SK-N-SH (cell line): ENCODE measurements at places on chromosomes 2 and 18. TPM values are rescaled to one million over a fixed set of nuclear protein-coding genes. Genes with fewer than 3 reads are reported as not detected.

DNA sequence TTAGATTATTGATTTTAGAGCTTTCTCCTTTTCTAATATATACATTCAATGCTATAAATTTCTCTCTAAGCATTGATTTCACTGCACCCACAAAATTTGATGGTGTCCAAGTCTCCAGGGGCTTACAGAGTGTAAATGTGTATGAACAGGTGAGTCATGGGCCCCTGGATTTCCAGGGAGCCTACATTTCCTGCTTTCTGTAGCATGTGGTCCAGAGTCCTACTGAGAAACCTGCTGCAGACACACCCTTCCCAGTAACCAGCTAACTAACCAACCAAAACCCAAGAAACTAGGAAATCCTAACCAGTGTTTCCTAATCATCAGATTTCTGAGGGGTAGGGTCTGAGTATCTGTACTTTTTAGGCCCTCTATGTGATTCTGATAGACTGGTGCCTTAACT is 39.5 kb upstream of the TANC1 start:
- no peaks in the 10 kb centered on the region for H3K36me3 ChIP-seq
- H3K4me1 ChIP-seq, result no peaks in the 10 kb centered on the region
- no peaks in the 10 kb centered on the region for H3K27me3 ChIP-seq
- H3K27ac ChIP-seq, result no peak overlapping the region

DNA sequence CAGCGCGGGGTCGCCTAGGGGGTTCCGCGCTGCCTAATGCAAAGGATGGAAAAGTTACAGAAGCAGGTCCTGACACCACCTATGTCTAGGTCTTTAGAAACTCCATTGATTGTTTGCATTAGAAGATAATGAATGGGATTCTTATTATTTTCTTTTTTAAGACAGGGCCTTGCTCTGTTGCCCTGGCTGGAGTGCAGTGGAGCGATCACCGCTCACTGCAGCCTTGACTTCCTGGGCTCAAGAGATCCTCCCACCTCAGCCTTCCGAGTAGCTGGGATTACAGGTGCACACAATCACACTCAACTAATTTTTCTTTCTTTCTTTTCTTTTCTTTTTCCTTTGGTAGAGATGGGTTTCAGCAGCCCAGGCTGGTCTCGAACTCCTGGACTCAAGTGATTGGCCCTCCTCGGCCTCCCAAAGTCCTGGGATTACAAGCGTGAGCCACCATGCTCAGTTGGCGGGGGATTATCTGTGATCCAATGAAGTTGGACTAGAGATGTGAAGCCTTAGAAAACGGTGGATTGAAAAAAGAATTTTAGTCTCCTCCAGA is 761 bp upstream of the IDH1 start:
- peak overlapping the region; percentile 74 for H3K27ac ChIP-seq
- H3K4me1 ChIP-seq, result no peaks in the 10 kb centered on the region; the same call in 1 of the 2 replicates
- H3K27me3 ChIP-seq, result no peaks in the 10 kb centered on the region
- H3K4me3 ChIP-seq, result peak overlapping the region; percentile 52
- DNase-seq, result no peak

The CRIM1 gene
- polyA plus RNA-seq, result 228 and 244 TPM in 2 replicates

The ZAP70 gene
- 0.05 and 0.08 TPM in 2 replicates for polyA plus RNA-seq

The PMS1 gene
- 7.7 and 9.6 TPM in 2 replicates for polyA plus RNA-seq

DNA sequence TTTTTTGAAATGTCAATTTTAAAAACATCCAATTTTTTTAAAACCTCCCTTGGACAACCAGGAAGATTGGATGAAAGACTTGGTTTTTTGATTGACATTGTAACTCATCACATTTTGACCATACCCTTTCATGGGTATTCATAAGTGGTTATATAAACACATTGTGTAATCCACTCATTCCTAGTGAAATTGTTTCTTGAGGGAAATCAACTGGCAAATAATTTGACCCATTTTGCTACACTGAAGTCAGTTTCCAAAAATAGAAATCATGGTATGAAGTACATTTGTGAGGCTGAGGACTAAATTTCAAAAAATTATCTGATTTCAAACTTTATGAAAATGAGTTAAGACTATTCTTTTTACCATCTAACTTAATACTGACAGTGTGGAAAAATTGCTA is 31.5 kb downstream of the FBXO48 start:
- no peaks in the 10 kb centered on the region for H3K27me3 ChIP-seq
- H3K36me3 ChIP-seq, result no peaks in the 10 kb centered on the region
- H3K27ac ChIP-seq, result no peak overlapping the region
- no peak for DNase-seq
- no peak overlapping the region for H3K4me3 ChIP-seq

The SLC4A5 gene
- polyA plus RNA-seq, result 0.25 and 1.1 TPM in 2 replicates

- no peak for DNase-seq
- H3K27me3 ChIP-seq, result no peaks in the 10 kb centered on the region
- no peaks in the 10 kb centered on the region for H3K4me1 ChIP-seq
- H3K36me3 ChIP-seq, result peaks cover 85% of the 10 kb centered on the region
Observed at GRCh38 chr2:61377046-61377445, 93.8 kb downstream of the USP34 start.

DNA sequence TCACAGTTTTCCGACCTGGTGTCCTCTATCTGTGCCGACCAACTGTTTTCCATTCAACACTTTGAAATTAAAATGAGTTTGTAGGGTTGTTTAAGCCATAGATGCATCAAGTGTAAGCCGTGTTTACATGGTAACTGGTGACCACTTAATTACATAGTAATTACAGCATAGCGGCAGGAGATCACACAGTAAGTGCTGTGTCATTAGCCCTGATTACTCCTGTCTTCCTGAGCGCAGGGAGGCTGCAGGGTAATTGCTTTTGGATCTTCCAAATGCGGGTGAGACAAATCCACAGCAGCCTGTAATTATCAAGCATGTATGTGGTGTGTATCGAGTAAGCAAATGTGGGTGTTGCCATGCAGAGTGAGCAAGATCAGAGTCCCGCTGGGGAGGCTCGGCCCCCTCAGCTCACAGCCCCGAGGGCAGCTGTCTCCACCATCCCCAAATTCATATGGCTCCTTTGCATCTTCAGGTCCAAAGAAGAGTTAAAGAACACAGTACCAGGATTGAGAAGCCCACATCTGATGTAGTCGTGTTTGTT is 71.5 kb upstream of the HDAC4 start:
- no peaks in the 10 kb centered on the region for H3K36me3 ChIP-seq
- H3K27me3 ChIP-seq, result no peaks in the 10 kb centered on the region
- H3K27ac ChIP-seq, result no peak overlapping the region
- no peak overlapping the region for H3K4me3 ChIP-seq
- no peak for DNase-seq

The PTH2R gene
- polyA plus RNA-seq, result 4.0 and 5.3 TPM in 2 replicates

The CCDC148 gene
- polyA plus RNA-seq, result 0.18 TPM in 1 of 2 replicates, not detected in the other

- H3K27me3 ChIP-seq, result no peaks in the 10 kb centered on the region
- DNase-seq, result no peak
- no peak overlapping the region for H3K4me3 ChIP-seq
- H3K27ac ChIP-seq, result no peak overlapping the region
Observed at GRCh38 chr2:17106418-17106817, 411.8 kb downstream of the RAD51AP2 start.

GRCh38 chr2:9681427-9681817 is 50.6 kb upstream of the YWHAQ start:
- no peaks in the 10 kb centered on the region for H3K27me3 ChIP-seq
- no peaks in the 10 kb centered on the region for H3K36me3 ChIP-seq
- DNase-seq, result no peak
- H3K4me1 ChIP-seq, result peaks cover 3% of the 10 kb centered on the region
- no peak overlapping the region for H3K4me3 ChIP-seq

DNA sequence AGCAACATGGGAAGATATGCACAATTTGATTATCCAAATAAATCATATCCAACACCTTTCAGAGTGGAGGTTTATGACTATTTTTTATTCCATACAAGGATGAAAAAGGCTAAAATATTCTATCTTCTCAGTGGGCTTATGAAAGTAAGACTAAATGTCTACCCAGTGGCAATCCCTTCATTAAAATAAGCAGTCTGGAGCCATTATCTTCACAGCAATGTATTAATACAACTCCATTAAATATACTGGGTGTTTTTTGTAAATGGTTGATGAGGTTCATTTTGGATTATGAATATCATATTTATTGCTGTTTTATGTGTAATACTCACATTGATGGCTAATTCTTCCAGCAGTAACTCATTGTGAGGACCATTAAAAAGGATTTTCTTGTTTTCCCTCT is 352.7 kb upstream of the SOX11 start:
- H3K27ac ChIP-seq, result no peak overlapping the region
- H3K4me1 ChIP-seq, result no peaks in the 10 kb centered on the region
- DNase-seq, result no peak

DNA sequence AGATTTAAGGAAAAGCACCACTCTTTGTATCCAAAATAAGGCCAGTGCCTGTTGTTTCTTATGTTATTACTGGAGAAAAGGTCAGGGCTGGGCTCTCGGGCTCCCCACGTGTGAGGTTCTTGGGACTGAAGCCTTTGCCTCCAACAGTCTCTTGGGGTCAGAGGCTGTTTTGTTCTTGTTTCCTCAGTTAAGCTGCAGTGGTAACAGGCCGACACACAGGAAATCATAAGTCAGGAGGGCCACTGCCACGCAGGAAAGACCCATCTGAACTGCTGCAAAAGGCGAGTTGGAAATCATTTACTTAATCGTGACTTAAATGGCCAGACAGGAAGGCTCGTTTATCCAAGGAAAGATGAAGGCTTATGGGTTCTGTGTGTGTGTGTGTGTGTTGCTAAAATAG is 30.3 kb upstream of the IL37 start:
- no peak overlapping the region for H3K27ac ChIP-seq
- H3K27me3 ChIP-seq, result no peaks in the 10 kb centered on the region
- no peaks in the 10 kb centered on the region for H3K36me3 ChIP-seq
- DNase-seq, result no peak
- H3K4me1 ChIP-seq, result peaks cover 11% of the 10 kb centered on the region; the same call in 1 of the 2 replicates
- no peak overlapping the region for H3K4me3 ChIP-seq
